ENCODE measurements at places on chromosomes 2 and 18.
A peak's percentile ranks its signal among the peaks of the same experiment; 100 is the strongest.

- peak; percentile 75 for DNase-seq
Observed at GRCh38 chr2:9770308-9771100, 72.8 kb upstream of the TAF1B start.

- DNase-seq, result no peak
Observed at GRCh38 chr2:197211881-197212342, 98.7 kb downstream of the ANKRD44 start.

DNA sequence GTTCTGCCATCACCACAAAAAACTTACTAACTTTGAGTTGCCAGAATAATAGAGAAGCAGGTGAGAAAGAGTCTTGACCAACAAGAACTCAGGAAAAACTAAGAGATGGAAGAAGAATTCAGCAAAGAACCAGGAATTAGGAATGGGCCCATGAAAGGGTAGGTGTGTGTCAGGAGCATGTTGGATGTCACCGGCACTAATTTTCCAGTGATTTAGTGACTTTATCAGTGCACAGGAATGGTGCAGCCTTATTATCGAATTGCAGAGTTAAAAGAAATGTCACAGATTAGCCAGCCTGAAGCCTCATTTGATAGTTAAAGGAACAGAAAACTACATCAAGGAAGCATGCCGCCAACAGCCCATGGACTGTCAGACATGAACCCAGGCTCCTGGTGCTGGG, 9.0 kb upstream of the BOD1L2 start:
- no peak for DNase-seq

- DNase-seq, result peak; percentile 60
Observed at GRCh38 chr2:237633061-237633561, 5.7 kb downstream of the LRRFIP1 start.

DNA sequence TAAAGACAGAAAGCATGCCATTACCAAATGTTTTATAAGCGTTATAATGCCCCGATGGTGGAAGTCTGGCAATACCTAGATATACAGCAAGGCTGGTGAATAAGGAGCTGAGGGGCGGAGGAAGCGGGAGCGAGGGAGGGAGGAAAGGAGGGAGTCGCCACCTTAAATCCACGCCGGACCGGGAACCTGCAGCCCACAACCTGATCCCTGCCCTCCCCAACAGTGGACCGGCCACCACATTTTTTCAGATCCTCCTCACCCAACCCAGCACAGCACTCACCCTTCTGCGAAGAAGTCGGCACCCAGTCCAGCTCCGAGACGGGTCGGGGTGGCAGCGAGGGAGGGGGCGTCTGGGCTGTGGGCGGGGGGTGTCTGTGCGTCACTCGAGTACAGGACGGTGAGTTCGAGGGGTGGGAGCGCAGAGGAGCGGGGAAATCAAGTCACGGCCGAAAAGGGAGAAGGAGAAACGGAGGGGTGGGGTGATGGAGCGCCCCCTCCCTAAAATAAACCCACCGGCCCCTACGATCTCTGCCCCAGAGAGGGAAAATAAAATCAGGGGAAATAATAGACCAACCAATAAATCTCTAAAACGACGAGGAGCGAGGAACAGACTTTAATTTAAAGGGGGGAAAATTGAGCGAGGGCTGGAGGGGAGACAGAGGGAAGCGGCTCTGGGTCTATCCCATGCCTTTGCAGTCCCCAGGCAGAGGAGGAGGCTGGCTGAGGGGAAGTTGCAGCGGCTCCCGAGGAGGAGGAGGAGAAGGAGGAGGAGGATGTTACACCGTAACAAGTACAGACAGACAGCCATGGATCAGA, 96.5 kb upstream of the SERTAD2 start:
- peak; percentile 60 for DNase-seq

DNA sequence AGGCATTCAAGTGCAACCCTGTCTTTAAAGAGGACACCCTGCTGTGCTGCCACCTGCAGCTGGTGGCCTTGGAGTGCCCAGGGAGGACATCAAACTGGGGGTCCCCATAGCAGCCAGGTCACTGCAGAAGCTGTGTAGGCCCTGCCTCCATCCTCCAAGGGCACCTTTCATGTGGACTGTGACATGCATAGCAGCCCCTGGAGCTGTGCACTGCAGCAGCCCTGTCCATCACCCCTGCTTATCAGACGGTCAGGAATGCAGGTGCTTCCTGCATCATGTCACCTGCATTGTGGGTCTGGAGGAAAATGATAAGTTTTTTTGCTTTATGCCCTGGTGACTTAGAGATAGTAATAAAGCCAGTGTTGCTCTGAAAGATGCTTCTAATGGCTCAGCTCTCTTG, 155.7 kb downstream of the DYSF start:
- DNase-seq, result peak; percentile 3

DNA sequence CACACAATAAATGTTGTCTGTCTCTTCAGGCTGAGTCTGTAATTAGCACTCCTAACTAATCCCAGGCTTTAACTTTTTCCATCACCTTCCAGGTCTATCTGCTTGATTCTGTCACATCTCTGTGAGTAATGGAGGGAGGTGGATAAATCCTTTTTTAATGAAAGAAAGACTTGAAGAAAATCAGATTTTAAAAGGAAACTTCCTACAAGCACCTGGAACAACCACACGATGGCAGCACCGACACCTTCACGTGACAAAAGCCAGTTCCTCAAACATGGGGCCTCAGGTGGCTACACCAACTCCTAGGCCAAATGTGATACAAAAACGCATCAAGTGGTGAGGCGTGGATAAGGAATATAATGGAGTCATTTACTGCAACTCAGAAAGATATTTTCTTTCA, 41.8 kb downstream of the TGFBRAP1 start:
- DNase-seq, result no peak

- no peak for DNase-seq
Observed at GRCh38 chr2:114507744-114508143, 65.3 kb downstream of the DPP10 start.

- no peak for DNase-seq
Observed at GRCh38 chr2:132816234-132816633, 146.2 kb upstream of the LYPD1 start.

DNA sequence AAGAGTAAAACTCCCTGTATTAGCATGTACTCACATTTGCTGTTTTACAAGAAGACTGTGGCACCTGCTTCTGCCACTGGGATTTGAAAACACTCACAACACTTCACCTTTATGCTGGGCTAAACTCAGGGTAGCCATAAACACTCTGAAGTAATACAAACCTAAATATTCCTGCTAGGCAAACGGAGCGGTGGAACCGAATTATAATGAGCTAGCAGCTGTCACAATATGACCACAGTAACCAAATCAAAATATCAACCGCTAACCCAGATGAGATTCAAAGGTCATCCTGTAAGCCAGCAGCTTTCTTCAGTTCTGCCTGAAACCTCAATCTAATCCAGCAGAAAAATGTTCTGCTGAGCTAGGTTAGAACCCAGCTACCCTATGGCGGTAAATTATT, 132.1 kb downstream of the TCF4 start:
- DNase-seq, result no peak

DNA sequence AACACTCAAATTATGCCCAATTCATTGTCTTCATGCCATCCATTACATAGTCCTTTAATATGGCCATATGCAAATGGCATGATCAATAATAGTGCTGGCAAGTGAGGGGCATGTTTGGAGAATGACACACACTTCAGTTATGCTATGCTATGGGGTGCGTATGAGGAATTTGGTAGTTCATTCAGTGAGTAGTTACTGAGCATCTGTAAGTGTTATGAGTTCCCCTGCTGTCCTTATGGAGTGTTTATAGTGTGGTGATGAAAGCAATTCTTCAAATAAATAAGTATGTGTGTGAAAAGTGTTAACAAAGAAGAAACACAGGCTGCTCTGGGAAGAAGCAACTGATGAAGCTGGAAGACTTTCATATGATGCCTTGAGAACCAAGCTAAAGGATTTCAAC, 383.7 kb upstream of the SLC14A2 start:
- DNase-seq, result no peak

GRCh38 chr2:200442471-200442870, 67.4 kb downstream of the KCTD18 start:
- no peak for DNase-seq

- no peak for DNase-seq
Observed at GRCh38 chr2:205409411-205409810, 272.9 kb upstream of the NRP2 start.

DNA sequence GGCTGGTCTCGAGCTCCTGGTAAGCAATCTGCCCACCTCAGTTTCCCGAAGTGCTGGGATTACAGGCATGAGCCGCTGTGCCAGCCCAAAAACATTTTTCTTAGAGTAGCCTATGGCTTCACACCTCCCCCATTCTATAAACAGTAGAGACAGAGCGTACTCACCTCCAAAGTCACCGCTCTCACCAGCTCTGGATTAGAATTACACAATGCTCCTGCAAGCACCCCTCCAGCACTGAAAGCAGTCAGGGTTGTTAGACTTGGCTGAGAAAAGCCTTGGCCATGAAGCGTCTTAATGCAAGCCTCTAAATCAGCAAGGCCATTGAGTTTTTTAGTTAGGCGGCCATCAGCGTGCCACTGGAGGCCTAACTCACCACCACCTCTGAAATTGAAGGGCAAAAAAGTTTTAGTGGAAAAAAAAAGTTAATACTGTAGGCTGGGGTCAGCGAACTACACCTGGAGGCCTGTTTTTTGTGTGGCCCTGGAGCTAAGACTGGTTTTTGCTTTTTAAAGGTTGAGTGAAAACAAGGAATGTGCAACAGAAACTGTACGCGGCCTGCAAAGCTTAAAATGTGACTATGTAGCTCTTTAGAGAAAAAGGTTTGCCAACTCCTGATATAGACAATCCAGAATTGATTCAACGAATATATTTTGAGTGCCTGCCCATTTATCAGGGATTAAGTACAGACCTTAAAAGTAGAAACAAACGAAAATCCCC, 34.6 kb downstream of the PREPL start:
- no peak for DNase-seq

- no peak for DNase-seq
Observed at GRCh38 chr18:59093668-59094067, 46.0 kb upstream of the SEC11C start.

DNA sequence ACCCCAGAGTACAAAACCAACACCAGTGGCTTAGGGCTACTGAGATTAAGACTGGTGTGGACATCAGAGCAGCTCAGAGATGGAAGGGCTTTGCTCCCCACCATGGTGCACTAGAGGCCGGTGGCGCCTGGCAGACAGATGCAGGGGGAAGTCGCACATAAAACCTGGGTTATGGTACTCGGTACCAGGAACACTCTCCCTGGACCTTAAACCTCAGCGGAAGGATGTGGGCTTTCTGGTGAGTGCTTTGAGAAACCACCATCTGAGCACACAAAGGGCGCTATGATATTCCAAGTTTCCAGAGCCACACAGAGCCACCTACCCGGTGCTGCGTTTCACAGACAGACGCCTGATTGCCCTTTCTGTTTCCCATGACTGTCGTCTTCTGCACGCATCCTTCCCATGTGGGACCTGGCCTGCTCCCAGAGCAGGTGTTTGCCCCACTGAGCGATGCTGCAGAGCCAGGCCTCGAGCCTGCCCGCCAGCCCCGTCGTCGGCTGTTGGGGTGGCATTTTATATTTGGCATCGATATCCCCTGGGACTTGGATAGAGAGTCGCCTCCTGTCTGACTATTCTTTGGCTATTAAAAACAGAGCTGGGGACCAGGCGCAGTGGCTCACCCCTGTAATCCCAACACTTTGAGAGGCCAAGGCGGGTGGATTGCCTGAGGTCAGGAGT, 89.5 kb upstream of the ODC1 start:
- no peak for DNase-seq

GRCh38 chr18:65399091-65399490, 351.7 kb upstream of the CDH7 start:
- DNase-seq, result no peak

- DNase-seq, result no peak
Observed at GRCh38 chr2:173719471-173719870, 245.7 kb downstream of the SP3 start.

GRCh38 chr2:237631007-237631785, 3.8 kb downstream of the LRRFIP1 start:
- peak; percentile 26 for DNase-seq

DNA sequence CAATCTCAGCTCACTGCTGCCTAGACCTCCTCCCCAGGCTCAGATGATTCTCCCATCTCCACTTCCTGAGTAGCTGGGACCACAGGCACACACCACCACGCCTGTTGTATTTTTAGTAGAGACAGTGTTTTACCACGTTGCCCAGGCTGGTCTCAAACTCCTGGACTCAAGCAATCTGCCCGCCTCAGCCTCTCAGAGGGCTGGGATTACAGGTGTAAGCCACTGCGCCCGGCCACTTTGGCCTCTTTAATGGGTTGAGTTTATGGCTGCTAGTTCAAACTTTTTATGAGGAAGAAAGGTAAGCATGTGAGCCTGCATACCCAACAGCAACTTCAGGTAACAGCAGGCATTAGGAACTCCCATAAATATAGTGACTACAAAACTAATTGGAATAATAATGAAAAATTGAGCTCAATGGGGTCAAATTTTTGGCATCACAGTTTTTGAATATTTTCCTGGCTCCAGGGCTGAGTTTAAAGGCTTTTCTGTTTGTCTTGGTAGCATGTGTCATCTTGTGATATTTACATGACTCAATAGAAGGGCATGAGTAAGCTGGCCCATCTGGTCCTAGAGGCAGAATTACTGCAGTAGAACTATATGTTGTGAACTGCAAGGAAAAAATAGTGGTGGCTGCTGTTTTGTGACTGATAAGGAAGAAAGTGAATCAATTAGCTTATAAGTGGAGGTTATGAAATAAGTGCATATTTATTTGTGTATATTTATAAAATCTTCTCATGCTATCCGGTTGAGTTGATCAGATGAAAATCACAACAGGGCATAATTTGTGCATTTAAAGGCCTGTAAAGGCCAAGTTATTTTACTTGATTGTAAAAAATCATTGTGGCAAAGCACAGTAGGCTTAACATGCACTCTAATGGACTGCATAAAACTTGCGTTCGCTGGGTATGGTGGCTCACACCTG, 24.8 kb downstream of the GALM start:
- no peak for DNase-seq

DNA sequence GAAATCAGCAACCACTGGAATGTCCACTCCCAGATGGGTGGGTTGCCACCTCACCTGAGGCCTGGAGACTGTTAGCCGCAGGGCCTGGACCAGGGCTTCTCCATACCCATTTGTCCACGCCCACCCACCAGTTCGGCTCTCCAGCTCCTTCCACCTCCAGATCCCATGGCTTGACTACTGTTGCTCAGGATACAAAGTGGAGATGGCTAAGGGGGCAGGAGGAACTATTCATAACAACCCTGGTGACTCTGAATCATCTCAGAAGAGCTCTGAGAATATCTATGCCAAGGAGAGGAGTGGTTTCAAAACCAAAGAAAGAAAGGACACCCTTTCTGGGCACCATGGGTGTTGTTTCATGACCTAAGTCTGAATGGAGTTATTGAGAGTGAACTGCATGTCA, 145.8 kb downstream of the LAMA3 start:
- no peak for DNase-seq

- DNase-seq, result no peak
Observed at GRCh38 chr2:164843346-164843911, 1.8 kb upstream of the COBLL1 start.

DNA sequence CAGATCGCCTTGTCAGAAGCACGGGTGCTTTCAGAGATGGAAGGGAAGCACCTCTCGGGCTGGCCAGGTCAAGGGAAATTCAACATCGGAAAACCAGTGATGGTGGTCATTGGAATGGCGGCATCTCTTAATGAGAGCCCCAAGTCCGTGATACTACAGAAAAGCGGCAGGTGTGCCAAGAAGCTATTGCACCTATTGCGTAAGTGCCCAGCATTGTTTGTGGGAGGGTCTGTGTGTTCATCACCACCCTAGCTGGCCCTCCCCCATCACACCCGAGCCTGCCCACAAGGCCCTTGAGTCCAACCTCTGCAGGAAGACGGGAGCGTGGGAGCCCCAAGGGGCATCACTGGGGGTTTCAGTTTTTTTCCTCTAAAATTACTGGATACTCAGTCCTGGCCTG, 100.7 kb downstream of the DGKD start:
- no peak for DNase-seq

GRCh38 chr2:197144183-197144582, 166.4 kb downstream of the ANKRD44 start:
- DNase-seq, result no peak
